SJCRH30 (cell line): ENCODE measurements at places on chromosomes 3 and 15.

DNA sequence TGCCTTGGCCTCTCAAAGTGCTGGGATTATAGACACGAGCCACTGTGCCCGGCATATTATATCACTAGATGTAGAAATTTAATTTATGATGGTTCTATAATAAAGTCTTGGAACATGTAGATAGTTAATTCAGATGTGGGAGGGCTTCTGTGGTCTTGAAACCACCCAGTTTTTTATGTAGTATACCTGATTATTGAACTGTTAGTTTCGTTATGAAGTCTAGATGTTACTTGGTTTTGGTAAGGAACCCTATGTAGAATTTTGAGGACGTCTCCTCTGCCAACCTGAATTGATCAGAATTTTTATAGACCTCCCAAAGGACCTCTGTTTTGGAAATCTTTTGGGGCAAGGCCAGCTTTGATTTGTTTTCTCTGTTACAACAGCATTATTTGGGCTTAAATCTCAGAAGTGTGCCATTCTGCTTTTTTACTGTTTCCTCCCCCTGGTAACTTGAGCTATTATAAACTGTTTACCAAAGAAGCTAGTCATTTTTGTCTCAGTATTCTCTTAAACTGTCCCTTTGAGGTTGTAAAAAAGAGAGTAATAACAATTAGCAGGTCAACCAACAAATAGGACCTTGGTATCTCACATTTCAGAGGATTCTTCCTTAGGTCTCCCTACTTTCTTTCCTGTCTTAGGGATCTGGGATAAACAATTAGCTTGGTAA, 20.8 kb downstream of the AKAP13 start:
- H3K27ac ChIP-seq, result no peak overlapping the region
- no peaks in the 10 kb centered on the region; the same call in 1 of the 2 replicates for H3K4me1 ChIP-seq
- DNase-seq, result no peak
- H3K36me3 ChIP-seq, result no peaks in the 10 kb centered on the region
- no peaks in the 10 kb centered on the region for H3K27me3 ChIP-seq

DNA sequence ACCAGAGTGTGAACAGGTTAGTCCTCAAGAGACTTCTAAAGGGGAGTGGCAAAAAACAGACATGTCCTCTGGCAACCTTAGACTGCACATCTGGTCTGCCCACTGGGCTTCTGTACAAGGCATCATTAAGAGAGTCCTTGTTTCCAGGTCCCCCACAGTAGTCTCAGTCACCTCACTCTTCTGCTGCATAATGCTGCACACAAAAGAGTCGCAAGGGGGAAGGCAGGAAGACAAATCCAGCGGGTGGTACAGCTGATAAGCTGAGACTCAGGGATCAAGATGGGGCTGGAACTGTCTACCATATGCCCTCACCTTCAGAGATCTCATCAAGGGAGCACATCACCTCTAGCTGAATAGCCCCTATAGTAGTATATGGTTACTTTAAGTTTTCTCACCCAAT, 27.4 kb upstream of the RPS17 start:
- H3K4me1 ChIP-seq, result no peaks in the 10 kb centered on the region
- no peak overlapping the region for H3K27ac ChIP-seq
- H3K36me3 ChIP-seq, result no peaks in the 10 kb centered on the region
- no peak for DNase-seq
- no peak overlapping the region for H3K4me3 ChIP-seq
- H3K27me3 ChIP-seq, result peaks cover 13% of the 10 kb centered on the region

DNA sequence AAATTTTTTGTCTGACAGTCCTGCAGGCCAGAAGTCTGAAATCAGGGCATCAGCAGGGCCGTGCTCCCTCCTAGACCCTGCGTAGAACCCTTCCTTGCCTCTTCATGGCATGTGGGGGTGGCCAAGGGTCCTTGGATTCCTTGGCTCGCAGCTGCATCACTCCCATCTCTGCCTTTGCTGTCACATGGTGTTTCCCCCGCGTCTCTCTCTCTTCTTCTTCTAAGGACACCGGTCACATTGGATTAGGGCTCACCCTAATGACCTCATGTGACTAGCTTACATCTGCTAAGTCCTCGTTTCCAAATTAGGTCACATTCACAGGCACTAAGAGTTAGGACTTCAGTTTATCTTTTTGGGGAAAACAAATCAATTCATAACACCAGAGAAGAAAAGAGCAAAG, 12.0 kb downstream of the SLCO3A1 start:
- no peaks in the 10 kb centered on the region for H3K4me1 ChIP-seq
- no peaks in the 10 kb centered on the region for H3K27me3 ChIP-seq
- no peak overlapping the region for H3K4me3 ChIP-seq
- no peak for DNase-seq

GRCh38 chr3:66376568-66376967, 124.3 kb downstream of the LRIG1 start:
- no peak overlapping the region for H3K27ac ChIP-seq
- no peaks in the 10 kb centered on the region; the same call in 1 of the 2 replicates for H3K36me3 ChIP-seq
- H3K4me1 ChIP-seq, result peaks cover 3% of the 10 kb centered on the region; the same call in 1 of the 2 replicates
- DNase-seq, result peak; percentile 6
- H3K4me3 ChIP-seq, result no peak overlapping the region
- no peaks in the 10 kb centered on the region for H3K27me3 ChIP-seq

DNA sequence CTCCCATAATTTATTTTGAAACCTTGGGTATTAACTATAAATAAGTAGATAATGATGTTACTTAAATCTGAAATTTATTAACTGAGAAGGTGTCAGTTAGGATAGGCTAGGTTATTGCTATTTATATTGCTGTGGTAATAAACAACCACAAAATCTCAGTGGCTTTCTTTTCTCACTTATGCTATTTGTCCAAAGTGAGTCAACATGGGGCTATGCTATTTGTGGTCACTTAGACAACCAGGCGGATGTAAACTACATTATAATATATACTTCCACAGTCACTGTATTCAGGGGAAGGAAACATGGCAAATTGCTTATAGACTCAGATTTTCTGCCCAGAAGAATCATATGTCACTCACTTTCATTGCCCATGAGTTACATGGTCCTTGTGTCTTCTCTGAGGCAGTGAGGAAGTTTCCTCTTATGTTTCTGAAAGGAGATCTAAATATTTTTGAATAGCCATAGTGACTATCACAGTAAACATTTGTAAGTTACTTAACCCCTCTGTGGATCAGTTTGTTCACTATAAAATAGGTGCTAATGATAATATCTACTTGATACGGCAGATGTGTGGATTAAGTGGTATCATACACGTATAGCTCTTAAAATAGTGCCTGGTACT, 19.8 kb downstream of the HMG20A start:
- 0 out of 2 replicates have a peak, but pooled peaks cover 2% of the 10 kb centered on the region for H3K36me3 ChIP-seq
- DNase-seq, result no peak
- no peak overlapping the region for H3K27ac ChIP-seq
- no peak overlapping the region for H3K4me3 ChIP-seq
- H3K27me3 ChIP-seq, result no peaks in the 10 kb centered on the region
